ENCODE measurements at places on chromosomes 5 and 9.

GRCh38 chr5:134240421-134240962 lies 14.6 kb upstream of the PPP2CA start:
- no peak for DNase-seq

- no peak for DNase-seq
These were observed 122.1 kb upstream of the FBXL17 start for GRCh38 chr5:108503986-108504385.

DNA sequence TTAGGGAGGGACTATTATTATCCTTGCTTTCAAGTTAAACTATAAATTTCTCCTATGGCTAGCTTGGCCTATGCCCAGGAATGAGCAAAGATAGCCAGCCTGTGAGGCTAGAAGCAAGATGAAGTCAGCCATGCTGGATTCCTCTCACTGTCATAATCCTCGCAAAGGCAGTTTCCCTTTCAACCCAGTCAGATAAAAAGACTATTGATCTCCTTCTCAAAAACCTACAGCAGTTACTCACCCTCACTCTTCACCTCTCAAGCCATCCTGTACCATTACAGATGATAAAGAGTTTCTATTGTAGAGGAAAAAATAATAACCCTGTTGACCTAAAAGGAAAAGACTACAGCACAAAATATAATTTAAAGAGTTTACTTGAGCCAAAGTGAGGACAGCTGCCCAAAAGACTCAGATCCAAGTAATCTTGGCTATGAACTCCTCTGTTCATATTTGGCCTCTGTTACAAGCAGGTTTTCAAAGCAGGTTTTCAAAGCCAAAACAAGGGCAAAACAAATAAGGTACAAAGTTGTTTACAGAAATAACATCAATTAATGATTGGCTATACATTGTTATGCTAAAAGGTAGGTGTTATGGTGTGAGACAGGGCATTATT lies 41.7 kb downstream of the KCNV2 start:
- DNase-seq = no peak

DNA sequence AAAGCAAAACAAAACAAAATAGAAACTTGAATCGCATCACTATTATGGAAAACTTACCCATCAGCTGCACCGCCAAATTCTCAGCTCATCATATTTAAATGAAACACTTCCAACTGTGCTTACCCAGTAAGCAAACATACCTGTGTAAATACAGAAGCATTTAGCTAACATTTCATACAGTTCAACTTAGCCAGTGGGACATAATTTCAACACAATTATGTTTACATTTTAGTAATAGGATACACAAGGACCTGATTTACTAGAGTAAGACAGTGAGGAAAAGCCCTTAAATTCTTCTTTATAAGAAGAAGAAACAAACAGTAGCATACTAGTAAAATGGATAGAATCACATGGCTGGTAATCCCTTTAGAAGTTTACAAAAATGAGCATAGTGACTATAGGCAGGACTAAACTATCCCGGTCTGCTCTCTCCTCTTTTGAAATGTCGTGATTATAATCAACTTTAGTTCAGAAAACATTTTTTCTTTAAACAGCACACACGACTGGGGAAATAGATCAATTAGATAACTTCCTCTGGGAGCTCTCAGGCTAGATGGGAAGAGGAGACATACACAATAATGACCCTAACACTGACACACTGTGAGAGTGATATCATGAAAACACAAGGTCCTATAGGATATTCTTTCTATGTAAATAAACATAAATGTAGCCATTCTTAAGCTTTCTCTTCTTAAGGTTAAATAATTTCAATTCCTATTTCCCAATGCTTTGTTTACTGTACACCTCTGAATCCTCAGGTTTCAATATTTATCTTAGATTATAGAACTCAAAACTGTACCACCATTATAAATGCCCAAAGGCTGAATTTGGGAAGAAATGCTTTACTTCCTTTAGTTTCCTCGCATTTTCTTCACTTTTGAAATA lies 15.9 kb upstream of the CDC20B start:
- DNase-seq = no peak

GRCh38 chr5:94459915-94460314 lies 158.5 kb downstream of the KIAA0825 start:
- DNase-seq = no peak

- no peak for DNase-seq
These were observed 36.1 kb downstream of the FGF18 start for GRCh38 chr5:171455522-171455921.

GRCh38 chr5:91390268-91390667 lies 7.2 kb upstream of the ARRDC3 start:
- DNase-seq = no peak

DNA sequence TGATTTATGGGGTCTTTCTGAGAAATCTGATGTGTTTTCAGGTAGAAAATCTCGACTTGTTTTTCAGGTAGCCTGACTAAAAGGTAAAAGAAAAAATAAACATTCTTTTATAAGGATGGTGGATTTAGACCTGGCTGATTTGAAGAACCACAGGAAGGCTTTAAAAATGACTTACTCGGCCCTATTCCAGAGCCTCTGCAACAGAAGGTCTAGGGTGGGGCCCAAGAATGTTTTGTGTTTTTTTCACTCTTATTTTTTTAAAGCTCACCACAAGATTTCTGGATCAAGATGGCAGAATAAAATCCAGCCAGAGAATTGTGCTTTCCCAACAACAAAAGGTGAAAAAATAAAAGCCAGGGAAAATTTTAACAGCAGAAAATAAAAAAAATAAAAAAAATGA lies 59.1 kb downstream of the FNBP1 start:
- no peak for DNase-seq
